ENCODE measurements at places on chromosomes 2 and 18.

DNA sequence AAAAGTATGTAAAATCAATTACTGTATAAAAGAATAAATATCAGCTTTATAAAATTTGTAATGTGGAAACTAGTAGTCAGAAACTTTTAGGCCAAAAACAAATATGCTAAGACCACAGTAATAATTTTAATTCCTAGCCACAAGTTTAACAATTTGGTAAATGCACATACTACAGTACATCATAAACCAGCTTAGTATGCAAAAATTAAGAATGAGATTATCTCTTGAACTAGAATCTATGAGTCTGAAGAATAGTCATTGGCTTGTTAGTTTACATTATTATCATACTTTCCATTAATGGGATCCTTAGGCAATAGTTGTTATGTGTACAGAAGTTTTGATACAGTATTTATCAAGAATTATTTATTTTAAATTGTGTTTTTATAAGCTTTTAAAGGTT lies 491.9 kb upstream of the FSIP2 start:
- no peak overlapping the region for H3K27ac ChIP-seq
- H3K4me1 ChIP-seq = no peaks in the 10 kb centered on the region
- H3K36me3 ChIP-seq = no peaks in the 10 kb centered on the region
- no peaks in the 10 kb centered on the region for H3K27me3 ChIP-seq
- no peak for DNase-seq
- no peak overlapping the region for H3K4me3 ChIP-seq

DNA sequence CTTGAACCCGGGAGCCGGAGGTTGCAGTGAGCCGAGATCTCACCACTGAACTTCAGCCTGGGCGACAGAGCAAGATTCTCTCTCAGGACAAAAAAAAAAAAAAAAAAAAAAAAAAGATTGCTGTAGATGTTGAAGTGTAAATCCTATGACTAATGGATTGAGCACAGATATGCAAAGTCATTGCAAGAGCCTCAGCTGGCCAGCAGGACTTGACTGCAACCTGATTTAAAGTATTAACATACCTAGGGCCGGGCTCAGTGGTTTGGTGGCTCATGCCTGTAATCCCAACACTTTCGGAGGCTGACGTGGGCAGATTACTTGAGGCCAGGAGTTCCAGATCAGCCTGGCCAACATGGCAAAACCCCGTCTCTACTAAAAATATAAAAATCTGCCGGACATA lies 103.4 kb upstream of the MSH2 start:
- no peaks in the 10 kb centered on the region for H3K27me3 ChIP-seq
- no peak for DNase-seq
- H3K36me3 ChIP-seq = no peaks in the 10 kb centered on the region
- no peak overlapping the region for H3K27ac ChIP-seq
- peaks cover 2% of the 10 kb centered on the region for H3K4me1 ChIP-seq

GRCh38 chr2:27070653-27071276 lies 689 bp downstream of the OST4 start:
- no peak for DNase-seq
- H3K27me3 ChIP-seq = no peaks in the 10 kb centered on the region
- peak overlapping the region; percentile 97 for H3K4me3 ChIP-seq
- peak overlapping the region; percentile 89 for H3K27ac ChIP-seq

DNA sequence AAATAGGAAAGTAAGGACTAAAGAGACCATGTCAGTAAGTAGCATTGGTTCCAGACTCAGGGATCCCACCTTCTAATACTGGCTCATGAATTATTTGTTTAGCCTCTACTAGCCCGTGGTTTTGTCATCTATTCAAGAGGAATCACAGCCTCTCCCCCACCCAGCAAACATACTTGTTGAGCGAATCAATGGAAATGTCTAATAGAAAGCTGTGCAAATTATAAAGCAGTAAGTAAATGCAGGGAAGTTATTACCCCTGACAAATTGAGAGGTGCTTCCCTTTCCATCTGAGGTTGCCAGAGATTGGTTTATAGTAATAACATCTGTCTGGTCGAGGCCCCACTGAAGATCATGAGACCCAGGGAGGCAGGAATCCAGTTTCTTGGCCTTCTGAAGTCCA lies 219.3 kb upstream of the OSR1 start:
- DNase-seq = no peak
- peaks cover 29% of the 10 kb centered on the region for H3K27me3 ChIP-seq
- 0 out of 2 replicates have a peak, but pooled peaks cover 4% of the 10 kb centered on the region for H3K4me1 ChIP-seq

GRCh38 chr18:48318436-48318835 lies 90.7 kb downstream of the ZBTB7C start:
- H3K36me3 ChIP-seq = no peaks in the 10 kb centered on the region
- peaks cover 27% of the 10 kb centered on the region for H3K4me1 ChIP-seq
- H3K27ac ChIP-seq = no peak overlapping the region
- no peak for DNase-seq
- no peak overlapping the region for H3K4me3 ChIP-seq
- H3K27me3 ChIP-seq = no peaks in the 10 kb centered on the region

- DNase-seq = no peak
- no peak overlapping the region for H3K27ac ChIP-seq
- H3K4me3 ChIP-seq = no peak overlapping the region
- peaks cover 28% of the 10 kb centered on the region for H3K36me3 ChIP-seq
- H3K4me1 ChIP-seq = no peaks in the 10 kb centered on the region
Measured at GRCh38 chr2:127754186-127754585, 52.9 kb downstream of the SFT2D3 start.

GRCh38 chr2:23230885-23231284 lies 154.1 kb upstream of the KLHL29 start:
- no peak overlapping the region for H3K4me3 ChIP-seq
- no peak for DNase-seq
- H3K36me3 ChIP-seq = no peaks in the 10 kb centered on the region
- no peak overlapping the region for H3K27ac ChIP-seq
- H3K27me3 ChIP-seq = no peaks in the 10 kb centered on the region

DNA sequence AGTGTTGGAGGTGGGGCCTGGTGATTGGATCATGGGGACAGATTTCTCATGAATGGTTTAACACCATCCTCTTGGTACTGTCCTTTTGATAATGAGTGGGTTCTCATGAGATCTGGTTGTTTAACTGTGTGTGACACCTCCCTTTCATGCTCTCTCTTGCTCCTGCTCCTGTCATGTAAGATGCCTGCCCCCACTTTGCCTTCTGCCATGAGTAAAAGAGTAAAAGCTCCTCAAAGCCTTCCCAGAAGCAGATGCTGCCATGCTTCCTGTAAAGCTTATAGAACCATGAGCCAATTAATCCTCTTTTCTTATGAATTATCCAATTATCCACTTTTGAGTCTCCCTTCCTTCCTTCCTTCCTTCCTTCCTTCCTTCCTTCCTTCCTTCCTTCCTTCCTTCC lies 317.7 kb downstream of the RDH14 start:
- no peaks in the 10 kb centered on the region for H3K4me1 ChIP-seq
- no peak overlapping the region for H3K4me3 ChIP-seq
- no peak for DNase-seq
- H3K27me3 ChIP-seq = no peaks in the 10 kb centered on the region
- H3K27ac ChIP-seq = no peak overlapping the region

DNA sequence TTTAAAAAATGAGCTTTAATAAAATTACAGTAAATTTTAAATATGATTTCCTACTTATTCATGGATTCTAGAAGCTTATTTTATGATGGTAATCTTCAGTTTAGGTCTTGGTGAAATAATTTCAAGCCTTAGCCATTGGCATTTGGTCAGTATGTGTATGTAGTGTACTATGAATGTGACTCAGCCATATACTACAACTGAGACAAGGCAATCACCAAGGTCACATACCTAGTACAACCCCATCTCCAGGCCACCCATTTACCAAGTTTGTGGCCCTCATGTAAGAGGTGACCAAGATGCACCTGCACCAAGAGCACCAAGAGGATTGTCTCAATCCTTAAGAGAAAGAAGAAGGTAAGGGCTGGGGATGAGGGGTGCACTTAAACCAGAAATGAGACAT lies 54.8 kb upstream of the FRZB start:
- no peaks in the 10 kb centered on the region for H3K4me1 ChIP-seq
- no peaks in the 10 kb centered on the region for H3K27me3 ChIP-seq
- H3K4me3 ChIP-seq = no peak overlapping the region
- peaks cover 47% of the 10 kb centered on the region for H3K36me3 ChIP-seq

GRCh38 chr2:43724728-43725526 lies 48.7 kb upstream of the C1GALT1C1L start:
- DNase-seq = no peak
- H3K27ac ChIP-seq = peak overlapping the region; percentile 3
- H3K4me1 ChIP-seq = peaks cover 5% of the 10 kb centered on the region
- no peaks in the 10 kb centered on the region for H3K27me3 ChIP-seq
- no peak overlapping the region for H3K4me3 ChIP-seq

DNA sequence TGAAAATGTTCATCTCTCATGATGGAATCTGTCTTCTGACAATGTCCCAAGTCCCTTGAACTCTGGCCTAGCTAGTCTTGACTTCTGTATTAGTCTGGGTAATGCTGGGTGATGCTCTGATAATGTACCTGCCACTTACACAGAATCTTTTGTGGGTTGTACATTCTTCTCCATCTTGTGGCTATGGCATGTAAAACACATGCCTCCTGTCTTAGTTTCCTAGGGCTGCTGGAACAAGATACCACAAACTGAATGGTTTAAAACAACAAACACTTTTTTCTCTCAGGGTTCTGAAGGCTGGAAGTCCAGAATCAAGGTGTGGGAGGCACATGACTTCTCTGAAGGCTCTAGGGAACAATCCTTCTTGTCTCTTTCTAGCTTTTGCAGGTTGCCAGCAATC lies 57.1 kb downstream of the RAPGEF4 start:
- DNase-seq = no peak
- H3K27ac ChIP-seq = no peak overlapping the region
- no peaks in the 10 kb centered on the region for H3K27me3 ChIP-seq

GRCh38 chr2:65437392-65438135 lies 5.2 kb upstream of the SPRED2 start:
- H3K36me3 ChIP-seq = no peaks in the 10 kb centered on the region
- H3K27me3 ChIP-seq = no peaks in the 10 kb centered on the region
- peak overlapping the region; percentile 98 for H3K27ac ChIP-seq
- H3K4me1 ChIP-seq = peaks cover 22% of the 10 kb centered on the region

GRCh38 chr2:8394569-8395359 lies 287.1 kb upstream of the ID2 start:
- DNase-seq = no peak
- H3K27ac ChIP-seq = no peak overlapping the region
- H3K4me3 ChIP-seq = no peak overlapping the region
- no peaks in the 10 kb centered on the region for H3K4me1 ChIP-seq
- H3K27me3 ChIP-seq = no peaks in the 10 kb centered on the region

Data from SK-N-SH (cell line).